Pulmonary artery endothelial cell (primary cell): ENCODE measurements at places on chromosomes 7 and 10.

- DNase-seq, result no peak
These were observed 77.9 kb downstream of the FAM107B start for GRCh38 chr10:14696821-14697220.

DNA sequence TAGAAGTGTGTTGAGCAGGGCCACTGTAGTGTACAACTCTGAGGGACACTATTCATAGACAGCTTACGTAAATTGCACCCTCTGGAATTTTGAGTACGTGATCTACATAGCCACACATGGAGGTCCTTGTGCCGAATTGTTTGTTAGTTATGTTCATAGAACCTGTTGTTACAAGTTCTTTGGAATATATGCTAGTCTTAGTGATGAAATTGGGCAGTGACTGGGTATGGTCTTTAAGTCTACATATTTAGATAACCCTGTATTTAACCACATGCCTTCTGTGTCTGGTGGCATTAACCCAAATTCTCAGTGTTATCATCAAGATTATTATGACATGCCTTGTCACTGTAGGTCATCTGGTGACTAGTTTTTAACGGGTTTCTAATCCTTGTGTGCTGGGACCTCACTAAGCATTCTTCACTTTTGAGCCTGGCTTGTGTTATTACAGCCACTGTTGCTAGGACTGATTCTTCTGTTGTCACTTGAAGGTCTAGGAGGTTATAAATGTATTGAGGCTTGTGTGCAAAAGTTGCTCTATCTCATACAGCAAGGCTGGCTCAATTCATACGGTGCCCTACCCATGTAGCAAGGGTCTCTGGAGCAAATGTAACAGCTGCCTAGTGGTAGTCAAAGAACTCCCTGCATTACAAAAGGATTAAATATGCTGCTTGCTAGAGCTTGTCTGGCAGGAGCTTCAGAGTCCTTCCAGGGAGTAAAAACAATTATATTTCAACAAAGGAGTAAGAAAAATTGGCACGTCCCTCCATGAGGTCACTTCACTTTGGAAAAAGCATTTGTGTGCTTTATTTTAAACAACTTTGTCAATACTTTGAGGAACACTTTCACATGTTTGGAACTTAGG is 65.4 kb downstream of the CDK14 start:
- DNase-seq, result no peak

DNA sequence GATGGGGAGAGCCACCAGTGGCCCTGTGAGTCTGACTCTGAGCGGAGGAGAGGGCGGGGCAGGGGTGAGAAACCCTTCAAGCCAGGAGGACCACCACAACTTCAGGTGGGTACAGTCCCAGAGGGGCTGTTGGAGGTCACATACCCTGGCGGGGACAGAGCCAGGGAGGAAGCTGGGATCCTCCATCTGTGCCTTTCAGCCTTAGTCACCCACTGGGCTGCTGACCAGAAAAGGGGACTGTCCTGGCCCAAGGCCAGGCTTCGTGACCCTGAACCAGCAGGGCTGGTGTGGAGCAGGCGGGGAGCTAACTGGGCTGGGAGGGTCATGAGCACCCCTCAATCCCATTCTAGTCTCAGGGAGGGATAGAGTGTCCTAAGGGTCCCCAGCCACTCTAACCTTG is 1.5 kb upstream of the CALHM3 start:
- no peak for DNase-seq

DNA sequence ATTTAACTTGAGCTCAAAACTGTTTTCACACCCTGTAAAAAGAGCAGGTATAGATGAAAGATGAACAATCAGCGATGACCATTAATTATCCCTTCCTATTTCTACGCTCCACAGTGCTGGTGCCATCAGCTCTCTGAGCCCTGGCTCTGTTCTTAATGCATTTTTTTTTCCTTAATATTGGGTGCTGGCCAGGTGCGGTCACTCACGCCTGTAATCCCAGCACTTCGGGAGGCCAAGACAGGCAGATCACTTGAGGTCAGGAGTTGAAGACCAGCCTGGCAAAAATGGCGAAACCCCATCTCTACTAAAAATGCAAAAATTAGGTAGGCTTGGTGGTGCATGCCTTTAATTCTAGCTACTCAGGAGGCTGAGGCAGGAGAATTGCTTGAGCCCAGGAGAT is 4.2 kb downstream of the STEAP4 start:
- DNase-seq, result no peak

DNA sequence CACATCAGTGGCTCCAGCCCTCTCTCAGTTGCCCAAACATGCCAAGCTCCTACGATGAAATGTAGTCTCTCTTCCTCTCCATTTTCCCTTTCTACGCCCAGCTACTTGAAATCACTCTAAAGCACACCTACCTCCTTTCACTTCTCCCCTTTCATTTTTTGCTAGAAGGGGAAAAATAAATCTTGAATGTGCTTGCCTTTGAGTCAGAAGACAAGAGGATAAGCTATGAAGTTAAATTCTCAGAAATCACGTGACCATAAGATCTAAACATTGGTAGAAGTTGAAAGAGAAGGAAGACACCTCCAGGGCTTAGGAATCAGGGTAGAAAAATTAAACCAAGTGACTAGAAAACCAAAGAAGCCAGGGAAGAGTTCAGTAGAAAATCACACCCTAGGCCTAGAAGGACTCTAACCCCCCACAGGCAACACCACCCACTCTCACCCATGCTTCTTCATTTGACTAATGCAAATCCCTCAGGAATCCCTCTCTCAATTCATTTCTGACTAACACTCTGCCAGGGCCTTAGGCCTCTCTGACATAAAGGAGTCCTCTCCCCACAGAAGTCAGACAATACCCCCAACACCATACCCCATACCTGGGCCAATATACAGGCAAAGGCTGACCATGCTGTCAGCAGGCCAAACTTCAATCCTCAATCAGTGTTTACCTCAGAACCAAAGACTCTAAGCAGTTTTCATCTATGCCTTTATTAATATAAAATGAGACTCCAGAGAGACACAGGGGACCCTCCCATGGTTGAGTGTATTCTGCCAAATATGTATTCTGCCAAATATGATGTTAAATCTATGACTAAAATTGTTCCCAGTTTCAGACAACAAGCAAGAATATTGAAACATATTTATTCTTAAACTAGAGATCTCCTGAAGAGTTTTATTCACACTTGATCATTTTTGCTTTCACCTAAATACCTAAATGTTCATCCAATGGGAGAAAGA is 84.8 kb downstream of the ELMO1 start:
- DNase-seq, result no peak

- no peak for DNase-seq
These were observed 15.9 kb downstream of the KPNA7 start for GRCh38 chr7:99191869-99192596.

DNA sequence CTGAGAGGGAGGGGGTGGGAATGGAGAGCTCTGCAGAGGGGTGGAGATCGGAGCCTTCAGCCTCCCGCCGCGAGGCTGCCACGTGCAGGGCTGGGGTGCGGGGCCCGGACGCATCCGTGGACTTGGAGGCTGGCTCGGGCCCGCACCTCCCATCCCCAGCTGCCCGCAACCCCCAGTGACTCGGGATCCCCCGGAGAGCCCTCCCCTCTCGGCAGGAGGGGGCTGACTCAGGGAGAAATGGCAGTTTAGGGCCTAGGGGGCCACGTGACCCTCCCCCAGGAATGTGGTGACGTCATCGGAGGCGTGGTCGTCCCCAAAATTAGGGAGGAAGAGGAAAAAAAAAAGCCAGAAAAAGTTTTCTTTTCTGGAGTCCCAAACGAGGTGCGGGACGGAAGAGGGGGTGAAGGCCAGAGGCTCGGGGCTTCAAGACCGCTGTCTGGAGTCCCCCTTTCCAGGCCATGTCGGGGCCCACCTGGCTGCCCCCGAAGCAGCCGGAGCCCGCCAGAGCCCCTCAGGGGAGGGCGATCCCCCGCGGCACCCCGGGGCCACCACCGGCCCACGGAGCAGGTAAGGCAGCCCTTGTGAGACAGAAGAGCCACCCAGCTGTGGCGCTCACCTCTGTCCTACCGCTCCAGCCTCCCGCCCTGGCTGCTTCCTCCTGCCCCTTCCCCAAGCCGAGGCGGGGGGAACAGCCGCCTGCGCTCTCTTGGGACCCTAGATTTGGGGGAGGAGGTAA is at the start of gene TRIP6:
Gene TRIP6, plus strand, starts transcription at position 348 of the 736 bp plus-strand sequence. Its CDS starts 111 bp downstream, at position 459.
- no peak for DNase-seq

DNA sequence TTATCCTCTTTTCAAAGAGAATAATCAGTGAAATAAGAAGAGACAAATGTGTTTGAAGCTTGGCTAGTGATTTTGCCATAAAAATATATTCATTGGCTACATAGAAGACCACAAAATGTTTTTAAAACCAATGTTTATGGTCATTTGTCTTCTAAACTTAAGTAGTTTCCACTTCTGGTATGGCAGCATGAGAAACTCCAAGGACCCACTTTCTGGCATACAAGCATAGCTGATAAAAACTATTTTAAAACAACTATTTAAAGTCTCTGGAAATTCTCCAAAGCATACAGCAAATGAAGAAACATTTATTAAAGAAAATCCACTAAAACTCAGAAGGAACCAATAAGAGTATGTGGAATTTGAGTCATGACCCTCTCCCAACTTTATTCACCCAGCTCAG is 89.2 kb upstream of the TOMM7 start:
- DNase-seq, result no peak

DNA sequence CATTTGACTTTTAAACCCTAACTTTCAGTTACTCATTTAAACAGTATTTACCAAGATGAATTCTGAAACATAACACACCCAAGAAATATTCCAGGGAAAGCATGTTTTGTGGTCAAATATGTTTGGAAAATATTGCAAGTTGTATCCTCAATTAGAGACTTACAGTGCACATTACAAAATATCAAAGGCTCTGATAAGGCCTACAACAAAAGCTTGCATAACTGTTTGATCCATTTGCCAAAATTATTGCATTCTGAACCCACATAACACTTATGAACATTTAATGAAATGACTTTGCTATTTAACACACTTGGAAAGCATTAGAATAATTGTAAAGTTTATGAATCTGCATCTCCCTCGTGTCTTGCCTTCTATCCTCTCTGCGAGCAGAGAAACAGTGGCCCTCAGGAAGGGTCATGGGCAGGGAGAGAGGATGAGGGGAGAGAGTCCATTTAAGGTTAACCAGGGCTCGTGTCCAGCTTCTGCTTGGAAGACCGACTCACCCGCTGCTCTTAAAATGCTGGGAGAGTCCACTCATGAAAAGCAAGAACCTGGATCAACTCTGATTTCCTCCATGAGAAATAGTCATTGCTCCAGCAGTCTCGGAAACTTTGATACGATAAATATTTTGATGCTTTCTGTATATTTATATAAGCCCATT is 408.2 kb upstream of the ZMIZ1 start:
- no peak for DNase-seq

GRCh38 chr10:70432561-70433263 is 8.8 kb downstream of the NODAL start:
- no peak for DNase-seq

- no peak for DNase-seq
These were observed 150.9 kb downstream of the PRKAG2 start for GRCh38 chr7:151725844-151726651.

GRCh38 chr7:112646783-112647182 is 143.4 kb downstream of the TMEM168 start:
- no peak for DNase-seq

DNA sequence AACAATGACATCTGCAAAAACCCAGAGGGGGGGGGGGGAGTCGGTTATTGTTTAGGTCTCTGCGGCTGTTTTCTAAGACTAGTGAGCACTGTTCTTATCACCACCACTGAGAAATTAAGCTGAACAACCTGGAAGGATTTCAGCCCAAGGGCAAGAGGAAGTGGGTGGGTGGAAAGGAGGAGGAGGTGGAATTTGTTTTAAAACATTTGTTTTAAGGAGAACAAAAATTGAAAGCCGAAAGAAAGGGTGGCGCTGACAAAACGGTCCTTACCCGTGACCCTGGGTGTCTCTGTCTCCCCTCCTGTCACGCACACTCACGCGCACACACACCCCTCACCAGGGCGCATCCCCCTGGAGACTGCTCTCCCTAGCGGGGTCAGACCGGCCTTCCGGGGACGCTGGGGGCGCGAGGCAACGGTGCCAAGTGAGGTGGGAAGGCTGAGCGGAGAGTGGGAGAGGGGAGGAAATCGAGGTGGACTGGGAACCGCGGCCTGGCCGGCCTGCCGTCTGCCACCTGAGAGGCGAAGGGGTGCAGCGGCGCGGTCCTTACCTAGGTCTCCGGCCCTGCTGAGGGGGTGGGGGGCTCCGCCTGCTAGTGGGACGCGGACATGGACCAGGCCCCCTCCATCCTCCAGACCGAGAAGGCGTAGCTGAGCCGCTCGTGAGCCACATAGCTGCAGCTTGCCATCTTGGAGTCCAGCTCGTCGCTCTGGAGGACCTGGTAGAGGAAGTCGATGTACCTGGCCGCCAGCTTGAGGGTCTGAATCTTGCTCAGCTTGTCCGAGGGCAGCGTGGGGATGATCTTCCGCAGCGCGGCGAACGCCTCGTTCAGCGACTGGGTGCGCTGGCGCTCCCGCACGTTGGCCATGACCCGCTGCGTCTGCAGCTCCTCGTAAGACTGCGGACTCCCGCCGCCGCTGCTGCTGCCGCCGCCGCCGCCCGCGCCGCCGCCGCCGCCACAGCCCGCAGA is 1.0 kb downstream of the TWIST1 start:
- no peak for DNase-seq

DNA sequence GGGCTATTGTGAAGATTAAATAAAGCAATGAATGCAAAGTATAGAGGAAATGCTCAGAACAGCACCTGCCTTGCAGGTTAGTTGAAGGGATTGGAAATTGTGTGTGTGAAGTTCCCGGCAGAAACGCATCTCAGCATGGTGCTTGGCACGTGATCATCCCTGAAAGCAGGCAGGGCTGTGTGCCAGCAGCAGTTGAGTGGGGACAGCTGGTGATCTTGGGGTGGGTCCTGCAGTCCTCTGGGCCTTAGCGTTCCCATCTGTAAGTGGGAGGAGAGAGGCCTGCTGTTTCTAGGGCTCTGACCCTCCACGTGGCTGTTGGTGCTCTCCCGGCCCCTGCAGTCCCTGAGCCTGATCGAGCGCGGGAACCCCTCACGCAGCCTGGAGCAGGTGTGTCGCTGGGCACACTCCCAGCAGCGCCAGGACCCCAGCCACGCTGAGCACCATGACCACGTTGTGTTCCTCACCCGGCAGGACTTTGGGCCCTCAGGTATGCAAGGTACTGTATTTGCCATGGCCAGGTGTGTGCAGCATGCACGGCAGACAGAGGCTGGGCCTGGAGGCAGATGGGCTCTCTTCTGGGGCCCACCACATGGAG is 55.3 kb downstream of the TBATA start:
- DNase-seq, result no peak

DNA sequence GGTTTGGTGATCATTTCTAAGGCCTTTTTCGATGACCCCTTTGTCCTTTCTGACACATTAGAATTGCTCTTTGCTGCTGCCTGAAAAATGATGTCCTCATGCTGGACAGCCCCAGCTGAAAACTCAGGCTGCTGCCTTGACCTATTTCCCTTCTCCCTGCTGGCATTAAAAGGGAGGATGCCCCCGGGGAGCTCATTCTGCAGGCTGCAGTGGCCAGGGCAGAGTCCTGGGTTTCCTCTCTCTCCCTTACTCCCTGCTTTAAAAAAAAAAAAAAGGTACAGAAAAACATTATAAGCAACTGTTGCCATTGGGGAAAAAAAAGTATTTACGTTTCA is 35.4 kb downstream of the LRRC4 start:
- DNase-seq, result no peak

- no peak for DNase-seq
These were observed 185.3 kb upstream of the PCLO start for GRCh38 chr7:83347945-83348444.

- no peak for DNase-seq
These were observed 713 bp downstream of the LOXL4 start for GRCh38 chr10:98267069-98267893.

- DNase-seq, result no peak
These were observed 15.9 kb downstream of the CUL2 start for GRCh38 chr10:35074266-35074665.
